ENCODE measurements at places on chromosomes 11 and 22. TPM values are rescaled to one million over a fixed set of nuclear protein-coding genes. Genes with fewer than 3 reads are reported as not detected.

LINC01488 gene
- not detected for total RNA-seq

C11orf16 gene
- not detected for total RNA-seq

CYTH4 gene
- total RNA-seq: not detected

CCDC15 gene
- 3.9 TPM for total RNA-seq

SEC14L2 gene
- total RNA-seq: 16.3 TPM

MMP27 gene
- total RNA-seq: not detected

MRE11 gene
- total RNA-seq: 8.8 TPM

ELFN2 gene
- 0.07 TPM for total RNA-seq

TRIM44 gene
- 13.0 TPM for total RNA-seq

VEGFB gene
- 9.3 TPM for total RNA-seq

OR10A2 gene
- not detected for total RNA-seq

KRTAP5-7 gene
- total RNA-seq: not detected

RELA gene
- 56.1 TPM for total RNA-seq

RAG2 gene
- not detected for total RNA-seq

TRIM29 gene
- not detected for total RNA-seq

JAML gene
- not detected for total RNA-seq

FGF4 gene
- total RNA-seq: not detected

VSIG2 gene
- not detected for total RNA-seq

OR5B21 gene
- total RNA-seq: not detected

ALG12 gene
- 34.2 TPM for total RNA-seq

MMP8 gene
- not detected for total RNA-seq

SOX6 gene
- total RNA-seq: not detected

MYBPC3 gene
- not detected for total RNA-seq

All from MG63 (cell line).